Bronchial epithelial cell (primary cell): ENCODE measurements at places on chromosomes 2 and 18.

- DNase-seq, result no peak
Observed at GRCh38 chr18:9751371-9752031, 43.4 kb downstream of the RAB31 start.

DNA sequence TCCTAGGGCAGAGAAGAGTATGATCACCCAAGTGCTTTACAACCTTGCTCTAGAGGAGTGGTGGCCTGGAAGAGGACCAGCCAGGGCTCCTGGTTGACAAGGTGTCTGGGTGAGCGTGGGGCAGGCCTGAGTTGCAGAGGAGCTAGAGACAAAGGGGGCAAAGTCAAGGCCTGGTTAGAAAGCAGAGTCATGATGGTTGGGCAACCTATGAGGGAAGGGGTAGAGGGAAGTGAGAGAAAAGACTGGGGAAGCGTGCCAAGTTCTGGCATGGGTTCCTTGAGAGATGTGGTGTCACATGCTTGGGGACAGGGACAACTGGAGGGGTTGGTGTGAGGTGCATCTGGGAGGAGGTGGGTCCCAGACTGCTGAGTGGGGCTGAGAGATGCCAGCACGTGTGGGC, 13.5 kb downstream of the ZFP36L2 start:
- DNase-seq, result no peak

DNA sequence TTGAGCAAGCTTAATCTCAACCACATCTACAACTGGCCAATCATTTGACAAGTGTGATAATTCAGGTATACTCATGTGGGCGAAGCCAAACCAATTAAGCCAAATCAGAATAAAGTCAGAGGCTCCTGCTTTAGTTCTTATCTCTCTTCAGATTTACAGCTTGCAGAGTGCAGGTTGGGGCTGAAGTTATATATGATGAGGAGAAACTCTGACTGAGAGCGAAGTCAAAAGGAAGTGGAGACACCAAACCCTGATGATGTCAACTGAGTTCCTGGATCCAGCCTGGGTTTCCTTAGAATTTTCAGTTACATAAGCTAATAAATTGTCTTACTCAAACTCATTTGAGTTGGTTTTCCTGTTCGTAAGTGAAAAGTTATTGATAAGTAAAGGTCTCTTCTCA, 73.9 kb downstream of the ASXL2 start:
- DNase-seq, result no peak

GRCh38 chr2:189409647-189410046, 31.6 kb upstream of the WDR75 start:
- no peak for DNase-seq

GRCh38 chr2:136065907-136066306, 52.0 kb downstream of the CXCR4 start:
- DNase-seq, result no peak

- DNase-seq, result no peak
Observed at GRCh38 chr2:237868631-237869342, 9.4 kb downstream of the RAMP1 start.

GRCh38 chr18:25729072-25729471, 361.3 kb downstream of the SS18 start:
- DNase-seq, result no peak

DNA sequence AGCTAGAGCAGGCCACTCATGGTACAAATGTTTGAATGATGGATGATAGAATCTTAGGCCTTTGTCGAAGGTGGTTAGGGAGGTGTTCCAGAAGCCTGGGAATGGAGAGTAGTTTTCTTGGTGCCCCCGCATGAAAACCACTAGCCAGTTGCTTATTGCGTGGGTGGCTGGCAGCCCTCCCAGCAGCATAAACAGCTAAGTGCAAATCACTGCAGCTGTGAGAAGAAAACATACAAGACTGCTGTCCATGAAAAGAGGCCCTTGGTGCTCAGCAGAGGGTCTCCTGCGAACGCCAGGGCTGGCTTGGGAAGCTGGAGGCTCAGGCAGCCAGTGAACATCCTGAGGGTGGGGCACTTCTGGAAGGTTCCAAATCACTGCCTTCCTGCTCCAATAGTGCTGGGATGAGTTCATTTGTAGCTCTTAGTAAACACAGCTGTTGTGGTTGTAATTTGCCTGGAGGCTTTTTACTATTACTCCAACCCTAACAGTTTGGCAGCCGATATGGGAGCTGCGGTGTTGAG, 118.8 kb downstream of the MGAT5 start:
- DNase-seq, result peak; percentile 64

DNA sequence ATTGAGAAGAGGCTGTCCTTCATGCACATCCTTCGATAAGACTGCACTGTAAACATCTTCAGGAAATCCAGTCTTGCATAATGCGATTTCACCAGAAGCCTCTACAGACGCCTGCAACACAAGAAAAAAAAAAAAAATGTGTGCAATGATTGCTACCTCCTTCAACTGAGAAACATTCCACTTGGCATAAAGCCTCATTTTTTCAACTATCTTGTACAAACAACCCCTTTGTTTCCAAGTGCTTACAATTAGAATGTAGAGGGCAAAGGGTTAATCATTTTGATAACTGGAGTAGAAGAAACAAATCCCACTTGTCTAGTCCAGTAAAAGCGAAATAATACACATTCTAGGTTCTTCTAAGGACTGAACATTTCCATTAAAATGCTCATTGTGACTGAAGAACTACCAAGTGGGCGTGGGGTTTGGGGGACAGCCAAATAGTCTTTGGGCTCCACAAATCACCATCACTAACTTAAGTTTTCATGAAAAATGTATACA, 29.2 kb downstream of the CDH2 start:
- peak; percentile 32 for DNase-seq

- DNase-seq, result peak; percentile 30
Observed at GRCh38 chr2:142189501-142189900, 58.7 kb upstream of the LRP1B start.

- no peak for DNase-seq
Observed at GRCh38 chr2:219852626-219853025, 225.2 kb downstream of the SLC4A3 start.

- peak; percentile 35 for DNase-seq
Observed at GRCh38 chr2:15023221-15023620, 390.7 kb downstream of the LRATD1 start.

DNA sequence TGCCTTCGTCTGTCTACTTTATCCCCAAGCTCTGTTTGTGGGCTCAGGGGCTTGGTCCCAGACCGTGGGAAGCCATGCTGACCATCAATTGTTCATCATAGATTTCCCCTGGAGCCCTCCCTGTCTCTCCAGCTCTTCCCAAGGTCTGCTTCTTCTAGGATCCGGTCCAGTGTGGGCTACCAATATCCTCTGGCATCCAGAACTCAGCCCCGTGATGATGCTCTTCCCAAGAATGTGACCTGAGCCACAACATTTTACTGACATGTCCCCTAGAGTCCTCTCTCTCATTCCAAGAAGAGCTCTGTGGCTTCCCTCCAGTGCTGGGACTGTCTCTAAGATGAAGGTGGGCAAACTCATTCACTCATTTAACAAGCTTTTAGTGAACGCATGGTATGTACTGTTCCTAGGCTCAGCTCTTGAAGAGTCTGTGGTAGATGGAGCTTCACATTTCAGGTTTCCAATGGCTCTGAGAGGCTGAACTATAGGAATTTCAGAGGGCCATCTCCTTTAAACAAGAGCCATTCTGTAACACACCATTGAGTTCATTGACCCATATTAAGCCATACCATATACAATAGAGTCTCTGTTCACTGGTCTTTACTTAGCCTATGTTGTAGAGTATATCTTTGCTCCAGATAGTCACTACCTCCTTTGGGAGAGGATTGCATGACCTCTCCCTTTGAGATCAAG, 142.0 kb upstream of the APCDD1 start:
- DNase-seq, result no peak

DNA sequence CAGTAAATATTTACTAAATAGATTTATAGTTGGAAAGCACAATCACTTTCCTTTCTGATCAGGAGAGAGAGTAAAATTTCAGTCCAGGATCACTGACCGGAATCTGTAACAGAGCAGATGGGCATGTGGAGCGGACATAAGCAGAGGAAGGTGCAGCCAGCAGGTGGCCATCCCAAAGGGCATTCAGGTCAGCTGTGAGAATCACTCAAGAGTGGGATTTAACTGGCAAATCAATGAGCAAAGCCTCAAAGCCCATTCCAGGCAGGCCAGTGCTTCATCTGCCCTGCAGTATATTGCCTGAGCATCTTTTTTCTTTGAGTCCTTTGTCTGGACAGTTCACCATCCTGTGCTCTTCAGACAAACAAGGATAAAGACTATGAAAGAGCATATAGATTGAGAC, 166.4 kb upstream of the SLC14A2 start:
- no peak for DNase-seq

- no peak for DNase-seq
Observed at GRCh38 chr2:62313449-62314227, 117.7 kb downstream of the B3GNT2 start.

DNA sequence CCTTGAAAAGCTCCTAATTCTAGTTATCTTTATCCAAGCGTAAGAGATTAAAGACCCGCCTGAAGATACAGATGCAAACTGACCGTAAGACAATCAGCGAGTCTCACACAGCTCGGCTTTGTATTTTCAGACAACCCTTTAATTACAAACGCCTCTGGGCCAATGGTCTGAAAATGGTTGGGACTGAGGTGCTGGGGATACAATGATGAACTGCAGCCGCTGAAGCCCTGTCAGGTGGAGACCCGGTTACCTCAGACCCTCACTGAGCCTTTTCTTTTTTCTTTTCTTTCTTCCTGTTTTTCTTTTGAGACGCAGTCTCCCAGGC, 715 bp upstream of the CFAP36 start:
- peak; percentile 8 for DNase-seq

DNA sequence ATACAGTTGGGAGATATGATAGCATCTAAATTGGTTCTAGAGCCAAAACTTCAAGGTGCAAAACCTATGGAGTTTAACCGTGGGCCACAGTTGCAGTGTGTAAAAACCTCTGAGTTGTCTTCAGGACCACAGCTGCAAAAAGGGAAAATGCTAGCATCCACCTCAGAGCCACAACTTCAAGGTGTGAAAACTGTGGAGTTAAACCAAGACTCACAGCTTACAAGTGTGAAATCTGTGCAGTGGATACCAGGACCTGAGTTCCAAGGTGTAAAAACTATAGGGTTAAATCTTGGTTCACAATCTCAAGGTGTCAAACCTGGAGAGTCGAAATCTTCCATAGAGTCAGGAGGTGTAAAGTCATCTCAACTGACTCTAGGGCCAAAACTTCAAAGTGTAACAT, 10.4 kb upstream of the ZNF512 start:
- no peak for DNase-seq

DNA sequence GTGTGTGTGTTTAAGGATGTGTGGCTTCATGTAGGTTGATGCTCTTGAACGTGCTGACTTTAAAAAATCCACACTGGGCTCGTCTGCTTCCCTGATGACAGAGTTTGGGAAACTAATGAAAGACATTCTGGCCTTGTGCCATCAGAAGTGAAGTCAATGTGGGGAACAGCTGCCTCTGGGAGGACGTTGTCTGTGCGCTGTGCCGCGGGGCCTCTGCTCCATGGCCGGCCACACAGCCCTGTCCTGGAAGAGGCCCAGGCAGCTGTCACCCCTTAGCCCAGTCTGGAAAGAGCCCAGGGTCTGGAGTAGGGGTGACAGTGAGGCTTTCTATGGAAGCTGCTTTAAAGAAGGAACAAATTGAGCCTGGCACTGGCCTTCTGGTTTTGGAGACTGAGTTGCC, 155.8 kb downstream of the SH3RF3 start:
- no peak for DNase-seq

DNA sequence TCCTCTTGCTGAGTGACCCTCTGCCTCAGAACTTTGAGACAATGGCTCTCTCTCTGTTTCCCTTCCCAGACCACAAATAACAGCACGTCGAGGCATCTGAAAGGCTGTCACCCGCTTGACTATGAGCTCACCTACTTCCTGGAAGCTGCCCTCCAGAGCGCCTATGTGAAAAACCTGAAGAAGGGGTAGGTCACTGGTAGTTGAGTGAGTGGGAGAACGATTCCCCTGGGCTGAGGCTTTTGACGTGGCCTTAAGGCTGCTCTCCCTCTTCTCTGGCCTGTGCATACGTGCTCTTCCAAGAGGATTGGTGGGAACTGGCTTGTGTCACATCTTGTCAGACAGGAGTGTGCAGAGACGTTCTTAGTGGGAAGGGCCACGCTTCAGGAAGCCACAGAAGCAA, 63.1 kb upstream of the MCFD2 start:
- DNase-seq, result no peak

DNA sequence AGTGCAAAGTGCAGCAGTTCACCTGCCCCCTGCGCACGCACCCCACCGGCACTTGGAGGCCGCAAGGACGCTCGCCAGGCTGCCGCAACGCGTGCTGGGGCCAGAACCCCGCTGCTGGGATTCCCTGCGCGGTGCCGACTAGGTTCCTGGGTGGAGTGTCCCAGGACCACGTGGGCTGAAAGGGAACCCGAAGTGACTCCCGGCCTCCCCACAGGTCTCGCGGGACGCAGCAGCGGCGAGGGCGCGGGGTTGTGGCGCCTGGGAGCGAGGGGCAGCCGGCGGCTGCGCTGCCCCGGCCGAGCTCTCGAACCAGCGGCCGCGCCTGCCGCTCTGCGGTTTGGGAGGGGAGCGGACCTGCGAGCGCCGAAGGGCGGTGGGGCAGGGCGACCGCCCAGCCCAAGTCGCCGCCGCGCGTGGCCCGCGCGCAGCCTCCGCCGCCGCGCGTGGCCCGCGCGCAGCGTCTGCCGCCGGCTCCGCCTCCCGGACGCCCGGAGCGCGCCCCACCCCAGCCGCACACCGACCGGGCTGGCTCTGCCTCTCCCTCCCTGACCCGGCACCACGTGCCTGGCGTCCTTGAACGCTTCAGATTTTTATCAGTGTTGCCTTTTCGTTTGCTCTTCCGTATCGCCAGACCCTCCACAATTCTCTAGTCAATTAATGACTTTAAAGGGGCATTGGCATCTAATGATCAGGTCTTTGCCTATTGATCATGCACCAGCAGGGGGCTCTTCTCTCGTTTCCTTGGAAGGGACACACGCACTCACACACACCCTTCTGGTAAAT, at the start of gene FTCDNL1:
Gene FTCDNL1 (minus strand): TSS at position 475 of the 783 bp plus-strand sequence. CDS start 2,230 bp downstream, outside the sequence.
- peak; percentile 35 for DNase-seq

DNA sequence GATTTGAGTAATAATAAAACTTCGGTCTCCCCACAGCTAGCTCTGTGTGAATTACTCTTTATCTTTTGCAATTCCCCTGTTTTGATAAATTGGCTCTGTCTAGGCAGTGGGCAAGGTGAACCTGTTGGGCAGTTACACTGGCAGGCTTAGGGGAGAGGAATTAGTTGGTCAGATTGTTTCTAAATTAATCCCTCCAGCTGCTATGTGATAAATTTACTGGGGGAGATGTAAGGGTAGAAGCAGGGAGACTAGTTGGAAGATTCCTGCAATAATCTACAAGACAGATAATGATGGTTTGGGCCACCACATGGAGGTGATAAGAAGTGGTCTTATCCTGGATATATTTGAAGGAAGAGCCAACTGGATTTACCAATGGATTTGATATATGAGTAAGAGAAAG, 118.5 kb upstream of the TACR1 start:
- DNase-seq, result no peak

DNA sequence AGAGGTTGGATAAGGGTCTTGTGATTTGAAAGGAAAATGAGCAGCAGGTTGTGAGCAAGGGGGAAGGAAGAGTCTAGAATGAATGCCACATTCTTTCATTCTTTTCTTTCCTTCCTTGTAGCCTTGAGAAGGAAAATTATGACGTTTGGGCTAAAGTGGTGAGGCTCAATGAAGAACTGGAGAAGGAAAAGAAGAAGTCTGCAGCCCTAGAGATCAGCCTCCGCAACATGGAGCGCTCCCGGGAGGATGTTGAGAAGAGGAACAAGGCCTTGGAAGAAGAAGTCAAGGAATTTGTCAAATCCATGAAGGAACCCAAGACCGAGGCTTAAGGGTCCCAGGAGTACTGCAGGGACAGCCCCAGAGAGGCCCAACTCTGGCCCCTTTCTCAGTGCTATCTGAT, 45.3 kb downstream of the BMP10 start:
- DNase-seq, result no peak

- no peak for DNase-seq
Observed at GRCh38 chr18:68713131-68713530, 1.8 kb downstream of the TMX3 start.
